CD4-positive, alpha-beta T cell treated with Interleukin-4 for 1 hour (primary cell): ENCODE measurements at places on chromosomes 2 and 18.
A peak's percentile ranks its signal among the peaks of the same experiment; 100 is the strongest.

- no peak for DNase-seq
Measured at GRCh38 chr2:6202756-6203155, 510.6 kb downstream of the SOX11 start.

GRCh38 chr2:7502336-7502735, 585.1 kb downstream of the RNF144A start:
- no peak for DNase-seq

DNA sequence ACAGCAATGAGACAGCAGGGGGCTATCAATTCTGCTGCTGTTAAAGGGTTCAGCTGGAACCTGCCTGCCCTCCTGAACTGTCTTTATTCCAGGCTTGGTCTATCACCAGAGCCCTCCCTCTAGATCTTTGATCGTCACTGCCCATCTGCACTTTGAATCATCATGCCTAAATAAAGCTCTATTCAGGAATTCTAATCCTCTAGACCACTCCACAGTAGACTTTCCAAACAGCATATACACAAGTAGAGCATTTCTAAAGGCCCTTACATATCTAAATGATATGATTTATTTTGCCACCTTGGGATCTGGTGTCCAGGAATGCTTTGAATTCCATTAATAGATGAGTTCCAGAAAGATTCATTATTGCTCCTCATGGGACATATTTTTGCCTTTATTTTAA, 542.1 kb upstream of the SYT4 start:
- no peak for DNase-seq

- DNase-seq: no peak
Measured at GRCh38 chr18:48621240-48621639, 82.4 kb downstream of the CTIF start.

DNA sequence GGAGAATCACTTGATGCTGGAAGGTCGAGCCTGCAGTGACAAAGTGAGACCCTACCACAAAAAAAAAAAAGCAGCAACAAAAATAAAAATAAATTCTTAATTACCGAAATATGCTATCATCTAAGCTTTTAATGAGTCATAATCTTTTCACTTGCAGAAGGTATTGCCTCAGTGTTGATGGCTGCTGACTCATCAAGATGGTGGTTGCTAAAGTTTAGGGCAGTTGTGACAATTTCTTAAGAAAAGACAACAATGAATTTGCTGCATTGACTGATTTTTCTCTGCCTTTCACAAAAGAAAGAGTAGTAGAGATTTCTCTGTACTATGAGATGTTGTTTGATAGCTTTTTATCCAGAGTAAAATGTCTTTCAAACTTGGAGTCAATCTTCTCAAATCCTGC, 1809.0 kb downstream of the SUCLG1 start:
- no peak for DNase-seq

DNA sequence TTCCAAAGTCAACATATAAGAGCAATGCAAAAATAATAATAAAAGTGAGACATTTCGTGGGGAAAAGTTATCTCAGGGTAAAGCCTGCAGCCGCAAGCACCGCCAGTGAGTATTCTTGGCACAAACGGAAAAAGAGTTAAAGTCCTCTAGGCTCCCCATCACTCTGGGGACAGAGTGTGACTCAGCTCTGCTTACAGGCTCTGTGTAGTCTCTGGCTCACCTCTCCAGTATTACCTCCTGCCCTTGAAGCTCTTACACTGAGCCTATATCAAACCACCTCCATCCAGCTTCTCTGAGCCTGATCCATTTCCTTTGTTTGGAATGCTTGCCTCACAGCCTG, 55.5 kb downstream of the MTHFD2 start:
- no peak for DNase-seq

GRCh38 chr2:38076710-38077430, 919 bp upstream of the CYP1B1 start:
- DNase-seq: no peak

DNA sequence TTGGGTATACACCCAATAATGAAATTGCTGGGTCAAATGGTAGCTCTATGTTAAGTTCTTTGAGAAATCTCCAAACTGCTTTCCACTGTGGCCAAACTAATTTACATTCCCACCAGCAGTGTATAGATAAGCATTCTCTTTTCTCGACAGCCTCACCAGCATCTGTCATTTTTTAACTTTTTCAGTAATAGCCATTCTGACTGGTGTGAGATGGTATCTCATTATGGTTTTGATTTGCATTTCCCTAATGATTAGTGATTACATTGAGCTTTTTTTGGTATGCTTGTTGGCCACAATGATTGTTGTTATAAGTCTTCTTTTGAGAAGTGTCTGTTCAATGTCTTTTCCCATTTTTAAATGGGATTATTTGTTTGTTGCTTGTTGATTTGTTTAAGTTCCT, 50.4 kb upstream of the EPAS1 start:
- DNase-seq: no peak

DNA sequence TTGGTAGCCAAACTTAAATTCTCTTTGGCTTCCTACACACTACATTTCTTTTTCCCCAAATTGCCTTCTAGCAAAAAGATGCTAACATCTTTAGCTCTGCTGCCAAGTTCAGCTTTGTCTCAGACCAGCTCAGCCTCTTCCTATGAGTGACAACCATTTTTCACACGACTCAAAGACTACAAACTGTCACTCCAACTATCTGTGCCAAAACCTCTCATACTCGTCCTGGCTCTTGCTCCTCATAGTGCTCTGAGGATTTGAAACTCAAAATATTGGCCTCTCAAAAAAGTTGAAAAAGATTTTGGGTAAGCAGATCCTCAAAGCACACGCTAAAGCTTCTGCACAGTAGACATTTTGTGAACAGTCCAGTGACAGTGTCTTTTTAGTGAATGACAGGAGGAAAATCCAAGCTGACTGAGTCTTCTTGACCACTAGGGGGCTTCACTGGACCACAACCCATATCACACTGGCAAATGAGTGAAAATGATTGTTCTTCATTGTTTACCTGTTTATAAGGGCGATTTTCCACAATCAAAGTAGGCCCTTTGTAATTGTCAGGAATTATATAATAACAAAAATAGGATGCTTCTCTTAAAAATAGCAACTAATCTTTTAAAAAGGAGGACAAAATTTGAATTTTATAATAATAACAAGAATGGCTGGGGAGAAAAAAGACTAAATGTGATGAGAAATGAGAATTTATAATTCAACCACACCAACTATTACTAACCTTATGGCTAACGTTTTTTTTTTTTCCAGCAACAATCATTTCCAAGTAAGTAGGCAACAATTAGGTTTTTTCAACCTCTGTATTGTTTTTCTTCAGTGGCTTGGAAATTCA, 85.5 kb upstream of the PGAP1 start:
- peak; percentile 56 for DNase-seq

- DNase-seq: no peak
Measured at GRCh38 chr18:69715191-69715795, 232.4 kb downstream of the CD226 start.

DNA sequence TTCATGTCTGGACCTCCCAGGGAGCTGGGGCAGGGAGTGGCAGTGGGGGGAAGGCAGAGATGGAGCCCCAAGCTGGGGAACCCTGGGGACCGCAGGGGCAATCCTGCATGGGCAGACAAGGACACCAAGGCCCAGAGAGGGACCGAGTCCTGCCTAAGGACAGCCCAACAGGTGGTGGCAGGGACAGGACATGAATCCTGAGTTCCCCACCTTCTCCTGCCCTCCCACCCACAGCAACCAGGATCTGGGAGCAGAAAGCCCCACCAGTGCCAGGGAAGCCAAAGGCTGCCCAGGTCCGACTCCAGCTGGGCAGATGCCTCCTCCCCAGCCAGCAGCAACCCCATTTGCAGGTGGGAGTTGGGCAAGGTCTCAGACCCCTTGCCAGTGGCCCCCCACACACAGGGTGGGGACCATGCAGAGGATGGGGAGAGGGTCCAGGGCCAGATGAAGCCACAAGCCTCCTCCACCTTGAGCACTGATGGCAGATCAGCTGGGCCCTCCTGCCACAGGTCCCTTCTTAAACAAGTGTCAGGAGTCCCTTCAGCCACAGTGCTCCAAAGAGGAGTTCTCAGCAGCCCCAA, 6.3 kb downstream of the ADRA2B start:
- no peak for DNase-seq

- DNase-seq: no peak
Measured at GRCh38 chr2:165349181-165349580, 110.0 kb downstream of the SCN2A start.

GRCh38 chr2:129070663-129071062, 752.0 kb upstream of the HS6ST1 start:
- DNase-seq: no peak

DNA sequence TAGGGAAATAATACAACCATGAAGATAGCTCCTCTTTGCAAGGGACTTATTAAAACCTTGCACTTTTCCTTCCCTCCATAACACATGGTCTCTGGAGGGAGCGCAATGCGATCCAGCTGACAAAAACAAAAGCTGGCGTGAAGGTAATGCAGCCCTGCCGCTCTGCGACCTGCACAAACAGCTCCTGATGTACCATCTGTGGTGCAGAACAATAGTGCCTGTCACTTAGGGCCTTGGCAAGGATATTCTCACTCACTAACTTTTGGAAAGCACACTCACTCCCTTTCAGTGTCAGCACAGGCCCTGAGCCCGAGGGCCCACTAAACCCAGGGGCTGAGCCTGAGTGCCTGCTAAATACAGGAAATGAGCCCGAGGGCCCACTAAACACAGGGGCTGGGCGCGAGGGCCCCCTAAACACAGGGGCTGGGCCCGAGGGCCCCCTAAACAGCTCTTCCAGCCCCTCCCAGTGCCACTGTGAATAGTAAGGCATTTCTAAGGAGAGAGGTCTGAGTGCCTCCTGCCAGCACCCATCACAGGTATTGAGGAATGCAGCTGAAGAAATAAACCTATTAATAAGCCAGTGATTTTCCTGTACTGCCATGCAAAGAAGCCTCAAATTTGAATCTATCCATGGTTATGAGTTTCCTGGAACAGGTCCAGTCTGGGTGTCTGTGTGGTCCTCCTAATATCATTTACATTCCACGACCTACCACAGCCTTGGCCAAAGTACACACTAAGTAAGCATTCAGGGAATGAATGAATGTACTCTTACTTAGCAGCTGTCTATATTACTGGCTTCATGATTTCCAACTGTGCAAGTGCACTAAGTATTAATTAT, 9.3 kb downstream of the L3MBTL4 start:
- DNase-seq: no peak

DNA sequence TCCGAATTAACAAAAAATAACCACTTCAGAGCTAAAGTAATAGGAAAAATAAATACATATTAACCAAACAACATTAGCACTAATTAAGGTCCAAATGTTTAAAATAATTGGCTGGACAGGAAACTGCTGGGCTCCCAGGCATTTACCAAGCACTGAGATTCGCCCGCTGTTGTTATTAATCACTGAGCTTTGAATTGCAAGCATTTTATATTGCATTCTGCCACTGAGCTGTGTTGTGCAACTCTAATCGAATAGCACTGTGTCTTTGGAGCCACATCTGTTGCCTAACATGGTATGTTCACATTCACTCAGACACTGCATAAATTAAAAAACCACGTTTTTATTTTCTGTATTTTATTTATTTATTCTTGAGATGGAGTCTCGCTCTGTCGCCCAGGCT, 88.9 kb downstream of the SOWAHC start:
- DNase-seq: no peak

- DNase-seq: no peak
Measured at GRCh38 chr2:38066421-38067115, 9.4 kb downstream of the CYP1B1 start.

DNA sequence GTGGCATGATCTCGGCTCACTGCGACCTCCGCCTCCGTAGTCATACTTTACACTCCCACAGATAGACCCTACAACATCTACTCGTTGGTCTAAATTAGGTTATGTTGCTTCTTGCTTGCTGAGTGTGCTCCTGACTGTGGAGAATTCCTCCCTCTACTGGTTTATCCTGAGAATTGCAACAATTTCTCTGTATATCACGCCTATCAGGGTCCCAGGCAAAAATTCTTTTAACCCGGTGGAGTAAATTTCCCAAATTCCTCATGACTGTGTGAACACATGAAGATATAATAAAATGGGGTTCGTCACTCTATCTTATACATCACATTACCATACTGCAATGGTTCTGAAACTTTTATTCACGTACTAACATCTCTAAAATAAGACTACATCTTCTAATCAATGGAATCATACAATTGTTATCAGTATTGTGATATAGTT, 156.7 kb downstream of the EVA1A start:
- DNase-seq: no peak

DNA sequence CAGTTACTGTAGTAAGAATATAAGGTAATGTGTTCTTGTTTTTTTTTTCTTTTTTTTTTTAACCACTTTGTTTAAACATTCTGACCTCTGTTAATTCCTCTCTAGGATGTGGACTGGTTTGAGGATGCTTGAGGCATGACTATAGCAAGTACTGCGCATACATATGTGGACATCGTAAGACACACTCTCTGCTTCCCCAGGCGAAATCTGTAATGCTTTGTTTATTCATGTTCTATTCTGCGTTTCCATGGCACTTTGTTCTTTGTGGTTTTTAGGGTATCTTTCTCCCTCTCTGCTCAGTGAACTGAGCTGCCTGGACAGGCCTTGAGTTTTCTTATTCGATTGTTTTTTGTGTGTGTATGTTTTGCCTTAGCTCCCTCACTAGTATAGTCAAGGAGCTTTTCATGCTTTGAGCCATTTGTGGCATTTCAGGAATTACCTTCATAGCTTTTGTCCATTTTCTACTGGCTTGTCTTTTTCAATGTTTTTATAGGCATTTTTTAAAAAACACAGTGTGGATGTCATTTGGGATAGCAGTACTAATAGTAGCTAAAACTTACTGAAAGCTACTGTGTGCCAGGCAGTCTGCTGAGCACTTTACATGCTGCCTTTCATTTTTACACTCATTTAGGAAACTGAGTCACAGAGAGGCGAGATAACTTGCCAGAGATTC, 1.9 kb upstream of the SH3BP4 start:
- DNase-seq: no peak

GRCh38 chr2:1925516-1925915, 181.2 kb upstream of the PXDN start:
- DNase-seq: no peak

DNA sequence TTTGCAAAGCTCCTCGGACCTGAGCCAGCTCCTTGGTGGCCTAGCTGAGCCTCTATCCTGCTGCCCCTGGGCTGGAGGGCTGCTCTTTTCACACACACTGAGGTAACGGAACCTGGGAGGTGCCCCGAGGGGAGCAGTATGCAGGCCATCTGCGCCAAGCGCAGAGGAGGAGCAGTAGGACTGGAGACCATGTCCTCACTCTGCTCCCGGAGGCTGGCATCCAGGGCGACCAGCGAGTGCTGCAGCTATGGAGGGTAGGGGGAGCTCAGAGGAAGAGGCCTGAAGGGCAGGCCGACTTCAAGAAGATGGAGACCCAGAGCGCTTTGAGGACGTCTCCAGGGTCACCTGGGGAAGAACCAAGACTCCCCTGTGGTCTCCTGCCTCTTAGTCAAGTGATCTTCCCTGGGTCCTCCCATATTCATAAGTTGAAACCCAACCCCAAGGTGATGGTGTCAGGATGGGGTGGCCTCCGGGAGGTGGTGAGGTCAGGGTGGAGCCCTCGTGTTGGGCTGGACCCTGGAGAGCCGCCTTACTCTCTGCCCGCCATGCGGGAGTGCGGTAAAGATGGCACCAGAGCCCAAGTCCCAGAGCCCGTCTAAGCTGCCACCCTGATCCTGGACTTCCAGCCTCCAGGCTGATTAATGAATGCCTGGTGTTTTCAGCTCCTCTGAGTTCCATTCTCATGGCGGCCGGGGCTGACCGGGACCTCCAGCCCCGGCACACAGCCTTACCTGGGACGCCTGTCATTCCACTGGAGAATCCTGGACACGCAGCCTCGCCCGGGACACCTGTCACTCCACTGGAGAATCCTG, 160.7 kb downstream of the NDUFA10 start:
- no peak for DNase-seq
